LoVo (cell line): ENCODE measurements at places on chromosomes 1 and 21.

GRCh38 chr1:50454911-50455310, 31.7 kb upstream of the DMRTA2 start:
- DNase-seq: no peak

GRCh38 chr1:94111879-94112278, 9.1 kb downstream of the ABCA4 start:
- no peak for DNase-seq

GRCh38 chr1:68308034-68308433, 75.7 kb upstream of the WLS start:
- DNase-seq: no peak

GRCh38 chr1:233897325-233898162, 6.9 kb upstream of the SLC35F3 start:
- DNase-seq: no peak

DNA sequence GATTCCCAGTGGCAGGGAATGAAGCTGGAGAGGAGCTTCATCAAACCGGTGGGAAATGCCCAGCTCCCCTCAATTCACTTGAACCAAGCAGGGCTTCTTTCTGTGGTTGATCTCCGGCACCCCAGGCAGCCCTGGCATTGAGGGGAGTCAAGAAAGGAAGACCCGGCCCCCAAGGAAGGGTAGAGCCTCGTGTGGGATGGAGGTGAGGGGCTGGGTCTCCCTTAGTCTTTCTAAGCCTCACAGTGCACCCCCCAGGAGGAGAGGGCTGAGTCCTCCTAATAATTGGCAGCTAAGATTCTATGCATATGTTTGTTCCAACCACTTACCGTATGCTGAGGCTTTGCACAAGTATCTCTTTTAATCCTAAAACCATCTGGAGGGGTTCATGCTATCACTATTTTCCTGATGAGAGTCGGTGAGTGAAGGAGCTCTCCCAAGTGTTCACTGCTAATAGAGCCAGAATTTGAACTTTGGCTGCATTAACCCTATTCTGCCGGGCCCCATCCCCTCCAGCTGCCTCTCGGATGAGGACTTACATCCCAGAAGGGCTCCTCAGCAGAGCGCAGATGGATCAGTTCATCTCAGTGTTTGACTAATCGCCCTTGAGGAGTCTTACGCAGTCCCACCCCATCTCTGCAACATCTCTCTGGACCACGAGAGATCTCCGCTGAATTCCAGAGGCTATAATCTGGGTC, 33.1 kb upstream of the TMEM51 start:
- no peak for DNase-seq

GRCh38 chr1:245600658-245601057, 445.9 kb downstream of the KIF26B start:
- DNase-seq: no peak

DNA sequence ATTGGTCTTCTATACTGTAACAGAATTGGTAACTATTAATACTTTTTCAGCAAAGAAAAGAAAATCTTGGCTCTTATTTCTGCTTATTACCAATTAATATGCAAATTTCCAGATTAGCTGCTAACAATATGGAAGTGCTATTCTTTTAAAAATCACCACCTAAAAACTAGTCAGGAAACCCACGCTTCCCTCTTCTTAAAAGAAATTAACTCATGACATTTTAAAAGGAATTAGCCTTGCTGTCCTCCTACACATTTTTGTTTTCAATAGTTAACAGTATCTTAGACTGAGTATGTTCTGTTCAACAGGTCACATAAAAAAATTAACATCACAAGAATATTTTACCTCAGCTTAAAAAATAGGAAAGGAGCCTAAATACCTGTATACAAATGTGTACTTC, 27.3 kb downstream of the ABL2 start:
- DNase-seq: no peak

GRCh38 chr1:227794817-227795192, 20.7 kb upstream of the PRSS38 start:
- DNase-seq: no peak

- no peak for DNase-seq
Observed at GRCh38 chr21:36852864-36853263, 113.6 kb downstream of the HLCS start.

- DNase-seq: no peak
Observed at GRCh38 chr1:230056098-230056497, 10.9 kb upstream of the GALNT2 start.

GRCh38 chr1:210779269-210779668, 354.7 kb downstream of the KCNH1 start:
- no peak for DNase-seq

DNA sequence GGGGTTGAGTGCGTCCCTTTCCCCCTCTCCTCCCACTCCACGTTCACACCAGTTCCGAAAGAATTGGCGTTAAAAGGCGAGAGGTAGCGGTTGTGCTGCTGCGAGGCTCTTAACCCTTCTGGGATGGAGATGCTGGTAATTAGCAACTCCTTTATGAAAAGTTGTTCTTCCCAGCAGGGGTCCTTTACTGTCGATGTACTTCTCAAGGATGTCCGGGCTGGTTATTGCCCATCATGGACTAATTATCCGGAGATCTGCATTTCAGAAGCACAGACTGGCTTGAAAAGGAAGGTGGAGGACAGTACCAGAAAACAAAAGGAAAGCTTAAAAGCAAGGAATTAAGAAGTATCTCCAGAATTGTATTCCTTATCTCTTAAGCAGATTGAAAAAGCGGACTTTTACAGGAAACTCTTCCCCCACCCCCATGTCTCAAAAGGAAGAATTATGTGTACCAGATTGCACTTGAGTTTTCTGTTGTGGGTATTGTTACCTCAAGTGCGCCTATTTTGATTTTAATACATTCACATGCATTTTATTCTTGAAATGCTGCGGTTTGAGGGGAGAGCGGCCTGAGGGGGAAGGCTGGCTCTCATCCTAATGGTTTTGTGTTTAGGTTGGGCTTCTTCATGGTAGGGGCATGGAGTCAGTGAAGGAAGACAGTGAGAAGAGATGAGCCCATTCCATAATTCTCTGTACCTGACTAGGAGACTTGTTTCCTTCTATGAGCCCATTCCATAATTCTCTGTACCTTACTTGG, 1.5 kb downstream of the AK4 start:
- no peak for DNase-seq

- DNase-seq: no peak
Observed at GRCh38 chr1:185787238-185787637, 53.0 kb downstream of the HMCN1 start.
